ENCODE measurements at places on chromosomes 5 and 9. TPM values are rescaled to one million over a fixed set of nuclear protein-coding genes. Genes with fewer than 3 reads are reported as not detected.

TOMM5 gene
- total RNA-seq = 161 TPM

EIF4EBP3 gene
- total RNA-seq = 6.0 TPM

CNTNAP3B gene
- 24.3 TPM for total RNA-seq

SLCO6A1 gene
- 0.69 TPM for total RNA-seq

GLRX gene
- total RNA-seq = 29.3 TPM

RGS7BP gene
- total RNA-seq = not detected

ENHO gene
- total RNA-seq = 6.1 TPM

STKLD1 gene
- total RNA-seq = 0.37 TPM

DNA sequence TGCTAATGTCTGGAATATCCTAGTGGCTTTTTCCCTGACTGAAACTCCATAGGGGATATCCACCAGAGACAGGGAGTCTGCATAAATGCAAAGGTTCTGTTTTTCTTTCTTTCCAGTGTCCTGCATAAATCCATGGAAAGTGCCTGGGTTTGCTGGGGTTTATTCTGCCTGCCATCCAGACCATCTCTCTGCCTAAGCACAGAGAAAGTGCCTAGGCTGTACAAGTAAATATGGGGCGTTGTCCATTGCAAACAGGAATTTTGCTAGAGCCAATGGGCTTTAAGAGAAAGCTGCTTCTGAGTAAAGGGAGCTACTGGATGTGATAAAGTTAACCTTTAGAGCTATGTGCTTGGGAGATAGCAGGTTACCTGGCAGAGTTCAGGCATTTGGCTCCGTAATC is 407.5 kb downstream of the AGTPBP1 start:
- H3K4me3 ChIP-seq = no peak overlapping the region
- H3K4me1 ChIP-seq = no peaks in the 10 kb centered on the region
- no peak for DNase-seq
- peaks cover 45% of the 10 kb centered on the region for H3K27me3 ChIP-seq
- H3K27ac ChIP-seq = no peak overlapping the region

DNA sequence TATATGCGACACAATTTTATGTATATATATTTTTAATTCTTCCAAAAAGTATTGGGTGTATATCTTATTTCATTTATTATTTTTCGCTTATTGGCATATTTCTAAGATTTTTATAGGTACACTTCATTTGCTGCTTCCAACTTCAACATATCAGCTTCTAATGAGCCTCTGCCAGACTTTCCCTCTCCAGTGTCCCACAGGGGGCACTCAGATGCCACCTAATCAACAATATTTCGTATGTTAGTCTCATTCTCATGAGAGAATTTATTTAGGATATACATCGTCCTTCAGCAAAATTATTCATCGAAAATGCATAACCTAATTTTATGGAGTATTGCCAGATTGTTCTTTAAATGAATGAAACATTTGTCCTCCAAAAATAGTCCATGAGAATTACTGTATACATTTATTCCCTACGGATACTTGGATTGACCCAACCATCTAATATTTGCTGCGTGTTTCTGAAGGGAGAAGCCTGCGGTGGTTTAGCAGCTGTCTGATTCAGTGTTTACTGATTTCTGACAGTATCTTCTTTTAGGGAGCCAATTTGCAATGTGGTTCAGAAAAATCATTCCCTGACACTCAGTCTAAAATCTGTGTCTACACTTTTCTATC is 100.6 kb upstream of the SELENOP start:
- H3K4me1 ChIP-seq = no peaks in the 10 kb centered on the region
- no peaks in the 10 kb centered on the region for H3K27me3 ChIP-seq
- peak overlapping the region; percentile 11 for H3K4me3 ChIP-seq
- H3K36me3 ChIP-seq = no peaks in the 10 kb centered on the region

DNA sequence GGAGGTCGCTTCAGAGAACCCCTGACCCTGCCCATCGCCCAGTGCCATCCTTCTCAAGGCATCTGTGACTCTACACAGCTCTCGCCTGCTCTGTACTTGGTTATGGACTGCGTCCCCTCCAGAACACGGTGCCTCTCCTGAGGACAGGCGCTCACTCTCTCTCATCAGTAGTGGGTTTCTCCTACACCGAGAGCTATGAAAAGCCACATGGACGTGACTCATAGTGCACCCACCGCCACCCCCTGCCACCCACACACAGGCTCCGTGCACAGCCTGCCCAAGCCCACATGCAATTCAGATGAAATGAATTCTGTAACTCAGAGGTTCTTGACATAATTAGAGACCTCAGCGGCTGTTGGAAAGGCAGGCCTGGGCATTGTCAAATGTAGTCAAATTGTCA is 13.9 kb downstream of the GTF3C5 start:
- no peak overlapping the region for H3K4me3 ChIP-seq
- peaks cover 22% of the 10 kb centered on the region for H3K36me3 ChIP-seq
- H3K4me1 ChIP-seq = no peaks in the 10 kb centered on the region
- no peak overlapping the region for H3K27ac ChIP-seq
- DNase-seq = no peak

- no peak overlapping the region for H3K27ac ChIP-seq
- DNase-seq = no peak
- H3K4me3 ChIP-seq = no peak overlapping the region
- no peaks in the 10 kb centered on the region for H3K36me3 ChIP-seq
- no peaks in the 10 kb centered on the region for H3K4me1 ChIP-seq
Observed at GRCh38 chr5:102511666-102512065, 12.9 kb upstream of the SLCO6A1 start.

DNA sequence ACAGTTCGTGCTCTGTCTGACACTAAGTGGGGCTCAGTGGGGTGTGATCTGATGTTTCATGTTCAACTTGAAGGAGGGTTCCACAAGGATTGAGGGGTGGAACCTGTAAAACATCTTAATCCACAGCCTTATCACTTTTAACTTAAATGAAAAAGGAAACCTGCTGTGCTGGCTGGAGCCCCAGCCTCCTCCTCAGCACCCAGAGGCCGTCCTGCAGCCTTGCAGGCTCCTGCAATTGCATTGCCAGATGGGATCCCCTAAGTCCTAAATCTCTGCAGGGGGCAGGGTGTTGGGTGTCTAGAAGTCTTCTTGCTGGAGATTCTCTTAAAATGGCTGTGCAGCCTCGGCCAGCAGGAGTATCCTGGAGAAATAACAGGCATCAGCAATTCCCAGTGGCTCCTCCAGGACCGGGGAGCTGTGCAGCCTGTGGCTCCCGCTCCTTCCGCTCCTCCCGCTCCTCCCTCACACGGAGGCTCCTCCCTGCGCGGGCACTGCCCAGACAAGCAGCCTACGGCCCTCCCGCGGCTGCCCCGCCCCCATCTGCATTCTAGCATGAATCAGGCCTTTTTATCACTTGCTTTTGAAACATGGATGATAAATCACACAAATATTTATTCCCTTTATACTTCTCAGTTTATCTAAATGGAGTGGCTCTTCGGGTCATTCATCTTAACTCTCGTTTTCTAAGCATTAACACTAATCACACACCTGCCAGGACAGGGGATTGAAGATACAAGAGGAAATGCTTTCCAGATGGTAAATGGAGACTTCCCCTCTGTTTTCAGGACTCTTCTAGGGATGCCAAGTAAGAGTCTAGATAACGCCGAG is 131.0 kb downstream of the ADAMTS16 start:
- H3K4me3 ChIP-seq = peak overlapping the region; percentile 35
- H3K27ac ChIP-seq = peak overlapping the region; percentile 67
- H3K27me3 ChIP-seq = no peaks in the 10 kb centered on the region
- no peaks in the 10 kb centered on the region for H3K36me3 ChIP-seq
- peak; percentile 57 for DNase-seq
- H3K4me1 ChIP-seq = peaks cover 17% of the 10 kb centered on the region

- no peaks in the 10 kb centered on the region for H3K36me3 ChIP-seq
- DNase-seq = no peak
- no peak overlapping the region for H3K27ac ChIP-seq
- no peaks in the 10 kb centered on the region for H3K4me1 ChIP-seq
- H3K4me3 ChIP-seq = no peak overlapping the region
Observed at GRCh38 chr5:31908396-31908795, 265.7 kb downstream of the GOLPH3 start.

DNA sequence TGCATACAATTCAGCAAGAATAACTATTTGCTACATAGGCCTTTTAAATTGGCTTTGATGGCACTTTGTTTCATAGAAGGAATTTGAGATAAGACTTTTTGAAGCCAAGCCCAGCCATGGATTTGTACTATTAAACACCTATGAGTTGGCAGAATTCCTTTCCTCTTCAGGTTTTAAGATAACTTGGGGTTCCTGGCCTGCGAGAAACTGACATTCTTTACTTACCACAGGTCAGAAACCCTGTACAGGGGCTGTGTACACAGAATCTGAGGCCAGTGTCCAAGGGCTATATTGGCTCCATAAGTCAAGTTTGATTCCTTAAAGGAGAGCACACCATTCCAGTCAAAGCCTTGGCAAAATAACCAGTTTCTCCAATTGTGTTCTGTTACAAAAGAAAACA is 10.8 kb upstream of the BTNL3 start:
- no peaks in the 10 kb centered on the region for H3K4me1 ChIP-seq
- H3K4me3 ChIP-seq = no peak overlapping the region
- H3K36me3 ChIP-seq = no peaks in the 10 kb centered on the region
- H3K27me3 ChIP-seq = no peaks in the 10 kb centered on the region
- no peak overlapping the region for H3K27ac ChIP-seq

DNA sequence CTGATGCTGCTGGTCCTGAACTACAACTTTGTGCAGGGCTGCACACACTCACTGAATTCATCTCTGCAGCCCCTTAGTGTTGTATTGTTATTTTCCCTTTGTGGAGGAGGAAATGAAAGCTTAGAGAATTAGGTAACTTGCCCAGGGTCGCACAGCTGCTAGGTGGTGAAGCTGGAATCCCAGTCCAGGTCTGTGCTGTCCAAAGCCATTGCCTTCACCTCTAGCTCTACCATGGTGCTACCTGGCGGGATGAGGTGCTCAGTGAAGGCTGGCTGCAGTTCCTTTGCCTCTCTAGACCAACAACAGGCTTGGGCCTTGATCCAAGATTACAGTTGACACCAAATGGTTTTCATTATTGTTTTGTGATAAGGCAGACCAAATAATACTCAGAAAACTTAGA is 177.8 kb upstream of the PITX1 start:
- no peak for DNase-seq
- no peaks in the 10 kb centered on the region for H3K27me3 ChIP-seq
- peaks cover 11% of the 10 kb centered on the region for H3K4me1 ChIP-seq
- no peaks in the 10 kb centered on the region for H3K36me3 ChIP-seq
- H3K27ac ChIP-seq = no peak overlapping the region

- no peak overlapping the region for H3K27ac ChIP-seq
- H3K27me3 ChIP-seq = peaks cover 35% of the 10 kb centered on the region
- H3K36me3 ChIP-seq = no peaks in the 10 kb centered on the region
Observed at GRCh38 chr5:1963358-1963757, 80.6 kb upstream of the IRX4 start.

DNA sequence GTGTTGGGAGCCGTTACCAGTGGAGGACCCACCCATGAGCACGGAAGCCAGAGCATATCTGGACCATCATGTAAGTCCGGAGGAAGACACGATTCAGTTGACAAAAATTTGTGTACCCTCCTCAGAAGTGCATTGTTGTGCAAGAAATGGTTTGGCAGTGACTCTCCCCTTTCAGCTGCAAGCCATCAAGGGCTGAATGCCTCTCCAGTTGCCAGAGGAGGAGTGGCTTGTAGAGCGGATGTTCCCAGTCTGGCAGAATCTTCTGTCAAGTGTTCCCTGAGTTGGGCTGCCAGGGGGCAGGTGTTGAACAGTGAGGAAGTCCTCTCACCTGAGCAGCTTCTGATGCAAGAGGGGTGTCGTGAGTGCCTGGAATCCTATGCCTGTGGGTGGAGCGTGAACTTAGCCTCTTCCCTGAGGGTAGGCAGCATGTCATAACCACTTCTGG is 27.6 kb upstream of the CDKN2AIPNL start:
- no peak for DNase-seq
- H3K4me1 ChIP-seq = peaks cover 26% of the 10 kb centered on the region
- no peaks in the 10 kb centered on the region for H3K36me3 ChIP-seq
- no peak overlapping the region for H3K27ac ChIP-seq

Data from HCT116 (cell line).